ENCODE measurements at places on chromosomes 12 and 14.

GRCh38 chr12:63496654-63497053 is 171.6 kb downstream of the DPY19L2 start:
- DNase-seq: no peak

GRCh38 chr12:111085096-111085495 is 164.7 kb upstream of the MYL2 start:
- no peak for DNase-seq

GRCh38 chr12:8493084-8493483 is 20.2 kb upstream of the CLEC4D start:
- peak; percentile 97 for DNase-seq

- DNase-seq: no peak
These were observed 387.5 kb downstream of the EGLN3 start for GRCh38 chr14:33563191-33563900.

DNA sequence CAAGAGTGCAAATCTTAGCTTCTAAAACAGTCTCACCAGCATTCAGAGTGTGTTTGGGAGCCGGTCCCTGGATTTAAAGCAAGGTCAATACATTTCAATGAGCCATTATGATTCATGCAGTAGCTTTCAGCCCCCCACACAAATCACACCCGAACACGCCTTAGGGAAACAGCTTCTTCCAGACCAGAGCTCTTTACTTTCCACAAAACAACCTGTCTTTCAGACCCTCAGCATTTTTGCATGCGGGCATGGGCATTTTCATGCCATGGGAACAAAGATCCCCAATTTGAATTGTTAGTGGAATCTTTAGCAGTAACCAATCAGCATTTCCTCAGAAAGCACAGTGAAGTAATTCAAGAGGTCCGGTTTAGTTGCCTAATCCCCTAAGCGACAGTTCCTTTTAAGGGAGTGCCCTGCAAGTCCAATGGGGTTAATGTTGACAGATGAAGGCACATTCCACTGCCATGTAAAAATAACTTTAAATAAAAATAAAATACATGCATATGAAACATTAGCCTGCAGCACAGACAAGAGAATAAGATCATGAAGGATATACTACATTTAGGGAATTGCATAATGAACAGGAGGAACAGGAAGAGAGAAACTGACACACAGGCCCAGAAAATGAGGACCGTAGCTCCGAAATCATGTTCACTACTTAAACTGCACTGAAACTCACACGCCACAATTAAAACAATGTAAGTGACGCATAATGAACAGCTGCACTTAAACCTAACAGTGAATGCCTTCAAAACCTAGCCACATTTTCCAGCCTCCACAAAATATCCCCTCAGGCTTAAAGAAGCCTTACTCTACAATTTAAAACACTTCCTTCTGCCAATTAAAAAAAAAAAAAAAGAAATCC is 4.0 kb downstream of the VPS37B start:
- peak; percentile 80 for DNase-seq

GRCh38 chr12:105280966-105281693 is 45.2 kb upstream of the APPL2 start:
- DNase-seq: no peak

DNA sequence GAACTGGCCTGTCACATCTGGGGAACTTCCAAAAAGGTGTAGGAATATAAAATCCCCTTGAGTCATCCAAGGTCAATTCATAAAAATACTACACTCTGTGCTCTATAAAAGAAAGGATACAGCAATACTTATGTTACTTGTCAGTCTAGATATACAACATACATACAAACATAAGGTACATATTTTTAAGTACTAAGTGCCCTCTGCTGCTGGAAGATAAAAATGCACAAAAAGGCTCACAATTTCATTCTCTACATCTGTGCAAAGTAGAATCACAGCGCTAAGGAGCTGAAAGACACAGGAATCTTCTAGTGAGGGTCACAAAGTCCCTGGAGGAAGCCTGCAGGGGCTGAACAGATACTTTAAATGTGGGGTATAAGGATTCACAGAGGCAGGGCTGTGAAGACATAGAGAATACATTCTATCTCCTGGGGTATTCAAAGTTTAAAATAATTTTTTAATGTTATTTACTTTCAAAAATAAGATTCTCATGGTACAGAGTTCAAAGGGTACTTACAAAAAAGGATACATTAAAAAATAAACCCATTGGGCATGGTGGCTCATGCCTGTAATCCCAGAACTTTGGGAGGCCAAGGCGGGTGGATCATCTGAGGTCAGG is 10.2 kb upstream of the GOLGA5 start:
- peak; percentile 79 for DNase-seq

DNA sequence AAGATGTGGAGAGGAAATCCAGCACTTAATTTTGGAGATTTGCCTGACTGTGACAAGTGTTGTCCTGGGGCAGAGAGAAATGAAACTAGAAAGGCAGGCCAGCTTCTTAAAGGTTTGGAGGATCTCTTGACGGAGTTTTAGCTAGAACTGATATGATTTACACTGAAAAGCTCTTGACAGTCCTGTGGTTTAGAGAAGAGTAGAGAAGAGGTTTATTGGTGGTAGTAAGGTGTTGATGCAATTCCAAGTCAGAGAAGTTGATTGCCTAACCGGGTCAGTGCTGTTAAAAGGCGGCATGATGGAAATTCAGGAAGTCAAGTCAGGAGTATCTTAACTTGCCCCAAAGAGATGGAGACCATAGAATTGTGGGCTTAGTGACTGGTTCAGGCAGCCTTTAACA is 89.0 kb upstream of the TRAF3 start:
- DNase-seq: peak; percentile 73

GRCh38 chr12:101859664-101860607 is 17.4 kb upstream of the DRAM1 start:
- peak; percentile 99 for DNase-seq

DNA sequence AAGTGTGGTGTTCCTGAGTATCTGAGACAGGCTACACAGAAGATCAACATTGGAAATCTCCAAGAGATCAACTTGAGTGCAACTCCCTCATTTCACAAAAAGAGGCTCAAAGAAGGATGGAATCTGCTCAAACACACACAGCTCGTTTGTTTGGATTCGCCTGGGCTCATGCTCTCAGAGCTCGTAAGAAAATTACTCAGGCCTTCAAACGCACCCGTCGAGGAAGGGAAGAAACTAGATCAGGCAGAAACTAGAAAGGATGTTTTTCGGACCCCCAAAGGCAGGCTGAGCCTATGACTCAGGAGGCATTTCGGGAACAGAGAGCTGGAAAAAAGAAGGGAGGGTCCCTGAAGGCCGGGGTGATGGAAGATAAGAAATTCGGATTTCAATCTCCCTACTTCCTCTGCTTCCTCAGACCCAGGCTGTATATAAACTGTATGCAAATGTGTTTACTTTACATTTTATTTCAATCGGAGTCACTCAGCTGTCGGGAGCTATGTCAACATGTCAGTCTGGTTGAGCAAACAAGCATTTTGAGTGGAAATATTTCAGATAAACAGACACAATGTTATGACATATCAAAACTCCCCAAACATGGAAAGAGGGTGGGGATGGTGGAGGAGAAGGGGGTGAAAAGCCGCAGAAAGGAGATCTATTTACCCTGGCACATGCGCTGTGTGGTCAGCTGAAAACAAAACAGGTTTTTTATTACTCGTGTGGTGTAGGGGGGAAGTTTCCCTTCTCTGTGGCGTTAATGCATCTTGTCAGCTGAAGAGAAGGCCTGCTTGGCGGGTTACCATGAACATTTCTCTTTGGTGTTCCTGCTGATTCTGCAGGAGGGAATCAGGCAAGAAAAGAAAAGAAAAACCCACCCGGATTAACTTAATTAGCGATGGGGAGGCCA is 129.1 kb upstream of the TBX3 start:
- DNase-seq: peak; percentile 92

DNA sequence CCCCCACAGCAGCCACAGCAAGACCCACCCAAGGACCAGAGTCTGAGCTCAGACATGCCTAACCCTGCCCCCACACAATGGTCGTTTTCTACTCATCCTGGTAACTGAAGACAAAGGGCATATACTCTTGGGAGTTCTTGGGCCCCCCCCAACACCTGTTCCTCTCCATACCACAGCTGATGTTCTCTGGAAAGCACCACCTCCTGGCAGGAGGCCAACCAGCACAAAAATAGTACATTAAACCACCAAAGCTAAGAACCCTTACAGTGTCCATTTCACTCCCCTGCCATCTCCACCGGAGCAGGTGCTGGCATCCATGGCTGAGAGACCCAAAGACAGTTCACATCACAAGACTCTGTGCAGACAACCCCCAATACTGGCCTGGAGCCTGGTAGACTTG is 80.6 kb upstream of the DAAM1 start:
- DNase-seq: no peak

- no peak for DNase-seq
These were observed 769 bp upstream of the SLC39A5 start for GRCh38 chr12:56229082-56229481.

DNA sequence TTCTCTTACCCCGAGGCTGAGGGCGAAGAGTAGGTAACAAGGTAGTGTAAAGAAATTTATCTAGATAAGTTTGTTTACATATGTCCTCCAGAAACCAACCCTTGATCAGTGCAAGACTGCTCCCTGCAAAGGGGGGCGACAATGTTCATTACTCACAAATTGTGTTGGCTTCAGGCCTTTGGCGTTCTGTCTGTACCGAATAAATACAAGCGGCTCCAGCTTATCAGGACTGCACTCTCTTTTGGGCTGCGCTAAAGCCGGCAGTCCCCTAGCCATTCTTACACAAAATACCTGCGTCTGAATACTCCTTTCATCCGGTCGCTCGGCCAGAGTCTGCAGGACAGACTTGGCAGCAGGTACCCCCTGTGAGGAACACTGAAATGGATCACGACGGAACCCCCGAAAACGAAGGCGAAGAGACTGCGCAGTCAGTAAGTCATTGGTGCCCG is 116.4 kb downstream of the PPHLN1 start:
- no peak for DNase-seq

DNA sequence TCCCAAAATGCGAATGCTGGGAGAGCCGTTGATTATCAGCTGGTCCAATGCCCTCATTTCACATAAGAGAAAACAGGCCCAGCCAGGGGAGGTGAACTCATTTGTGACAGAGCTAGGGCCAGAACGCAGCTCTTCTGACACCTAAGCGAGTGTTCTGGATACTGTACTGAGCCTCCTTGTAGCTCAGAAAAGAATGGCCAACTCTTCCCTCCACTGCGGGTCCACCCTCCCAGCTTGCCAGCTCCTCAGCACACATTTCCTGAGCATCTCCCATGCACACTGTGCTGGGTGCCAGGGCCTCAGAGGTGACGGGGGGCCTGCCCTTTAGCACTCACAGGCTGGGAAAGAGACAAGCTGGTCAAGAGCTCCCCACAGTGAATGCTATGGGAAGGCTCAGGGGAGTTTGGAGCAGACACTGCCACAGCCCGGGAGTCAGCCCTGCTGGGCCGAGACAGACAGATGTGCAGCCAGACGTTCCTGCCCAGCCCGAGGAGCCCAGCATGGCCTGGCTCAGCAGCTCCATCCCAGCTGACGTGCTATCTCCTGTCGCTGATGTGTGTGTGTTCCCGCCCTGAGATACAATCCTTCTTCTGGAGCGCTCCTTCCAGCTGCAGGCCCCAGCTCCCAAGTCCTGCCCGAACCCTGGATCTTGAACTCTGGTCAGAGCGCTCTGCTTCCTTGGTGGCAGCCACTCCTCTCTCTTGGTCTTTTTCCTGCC is 3.5 kb downstream of the CMTM5 start:
- no peak for DNase-seq

GRCh38 chr14:99525699-99526080 is 44.5 kb downstream of the CCNK start:
- no peak for DNase-seq

DNA sequence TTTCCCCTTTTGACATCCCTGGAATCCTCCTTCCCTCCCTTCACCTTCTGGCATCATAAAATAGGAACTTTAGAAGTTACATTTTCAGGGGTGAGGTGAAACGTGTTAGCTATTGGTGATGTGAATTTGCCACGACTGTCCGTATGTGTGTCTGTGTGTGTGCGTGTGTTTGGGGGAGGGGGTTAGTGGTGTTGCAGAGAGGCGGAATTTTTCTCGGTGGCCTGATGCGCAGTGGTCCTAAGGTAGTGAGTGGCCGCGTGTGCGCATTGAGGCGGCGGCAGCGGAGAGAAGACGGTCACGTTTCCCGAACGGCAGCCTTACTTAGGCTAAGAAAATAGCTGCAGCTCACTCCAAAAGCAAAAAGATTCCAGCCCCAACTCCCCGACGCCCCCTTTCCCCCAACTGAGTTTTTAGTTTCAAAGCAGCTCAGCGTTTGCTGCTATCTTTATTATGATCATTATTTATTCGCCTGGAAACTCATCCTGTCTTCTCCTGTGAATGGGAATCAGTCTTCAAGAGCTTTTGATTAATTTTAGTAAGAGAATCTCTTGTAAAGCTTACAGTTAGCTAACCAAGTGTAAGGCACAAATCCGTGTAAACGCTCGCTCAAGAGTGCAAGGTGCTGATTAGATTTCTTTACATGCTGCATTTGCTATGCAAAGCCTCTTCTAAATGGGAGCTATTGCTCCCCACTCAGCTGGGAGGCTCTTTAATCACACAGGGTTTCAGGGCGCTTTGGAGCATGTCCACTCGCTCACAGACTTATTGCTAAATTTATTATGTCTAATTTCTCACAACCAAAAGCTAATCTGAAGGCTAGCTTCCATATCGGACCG is 4.7 kb downstream of the FLRT2 start:
- no peak for DNase-seq

DNA sequence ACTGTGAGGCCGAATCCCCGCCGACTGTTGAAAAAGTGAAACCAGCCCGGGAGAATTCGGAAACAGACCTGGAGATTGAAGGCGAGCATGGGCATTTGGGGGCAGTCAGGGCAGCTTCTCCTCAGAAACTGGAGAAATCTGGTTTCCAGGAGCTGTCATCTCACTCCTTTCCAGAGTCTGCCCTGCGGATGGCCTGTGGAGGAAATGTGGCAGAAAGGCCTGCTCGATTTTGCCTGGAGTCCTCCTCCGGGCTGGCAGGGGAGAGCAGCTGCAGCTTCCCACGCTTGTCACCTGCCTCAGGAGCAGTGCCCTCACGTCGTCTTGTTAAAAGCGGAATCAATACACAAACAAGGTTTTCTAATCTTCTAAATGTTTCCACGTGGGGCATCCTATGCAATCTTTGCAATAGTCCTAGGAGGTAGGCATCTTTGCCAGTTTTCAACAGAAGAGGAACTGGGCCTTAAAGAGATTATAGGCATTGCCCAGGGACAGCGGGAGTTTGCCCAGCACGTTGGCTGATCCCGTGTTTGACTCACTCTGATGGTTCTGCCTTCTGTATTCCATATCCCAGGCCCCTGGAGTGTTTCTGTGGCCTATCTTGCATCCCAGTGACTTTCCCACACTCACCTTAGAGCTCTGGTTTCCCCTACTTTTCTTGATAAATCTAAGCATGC is 2.3 kb downstream of the LRRC74A start:
- DNase-seq: peak; percentile 84

DNA sequence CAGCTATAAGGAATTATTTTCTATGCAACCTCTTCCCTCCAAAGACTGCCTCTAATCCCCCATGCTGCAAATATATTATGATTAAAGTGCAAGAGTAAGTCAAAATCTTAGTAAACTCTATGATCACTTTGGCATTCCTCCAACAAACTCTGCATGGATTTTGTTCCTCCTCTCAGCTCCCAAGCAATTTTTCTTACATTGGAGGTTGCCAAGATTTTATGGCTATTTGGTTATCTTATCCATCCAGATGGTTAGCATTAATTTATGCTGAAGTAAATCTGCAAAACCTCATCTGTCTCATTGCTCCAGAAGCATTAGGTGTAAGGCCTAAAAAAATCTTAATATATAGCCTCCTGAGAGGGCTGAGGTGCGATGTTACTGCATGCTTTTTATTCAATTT is 228.1 kb downstream of the CHST11 start:
- no peak for DNase-seq

- DNase-seq: no peak
These were observed 4.8 kb upstream of the AMN start for GRCh38 chr14:102917469-102918211.

Data from inflammatory macrophage treated with lipopolysaccharide for 4 hours (primary cell).